ENCODE measurements at places on chromosomes 1 and 21.

GRCh38 chr1:145710291-145711027, 3.3 kb upstream of the PDZK1 start:
- H3K27me3 ChIP-seq: no peaks in the 10 kb centered on the region
- no peak overlapping the region for H3K27ac ChIP-seq
- no peak overlapping the region for H3K4me3 ChIP-seq
- no peaks in the 10 kb centered on the region for H3K36me3 ChIP-seq

DNA sequence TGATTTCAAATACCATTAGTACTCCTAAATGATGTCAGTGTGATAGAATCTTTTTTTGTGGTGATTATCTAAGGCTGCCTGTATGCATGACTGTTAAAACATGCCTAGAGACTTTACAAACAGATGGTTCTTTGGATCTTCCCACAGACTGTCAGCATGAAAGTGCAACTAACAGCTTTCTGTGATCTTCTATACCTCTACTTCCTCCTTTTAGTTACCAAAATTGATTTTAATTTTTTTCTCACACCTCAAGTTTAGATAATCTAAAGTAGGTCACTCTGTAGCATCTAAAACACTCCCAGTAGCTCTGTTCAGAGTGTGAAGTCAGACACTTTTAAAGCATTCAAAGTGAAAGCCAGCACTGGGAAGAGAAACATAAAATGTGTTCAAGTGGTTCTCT, 534.5 kb downstream of the PTPRC start:
- H3K27ac ChIP-seq: no peak overlapping the region
- H3K4me1 ChIP-seq: no peaks in the 10 kb centered on the region
- peak; percentile 40 for DNase-seq
- no peaks in the 10 kb centered on the region for H3K36me3 ChIP-seq

DNA sequence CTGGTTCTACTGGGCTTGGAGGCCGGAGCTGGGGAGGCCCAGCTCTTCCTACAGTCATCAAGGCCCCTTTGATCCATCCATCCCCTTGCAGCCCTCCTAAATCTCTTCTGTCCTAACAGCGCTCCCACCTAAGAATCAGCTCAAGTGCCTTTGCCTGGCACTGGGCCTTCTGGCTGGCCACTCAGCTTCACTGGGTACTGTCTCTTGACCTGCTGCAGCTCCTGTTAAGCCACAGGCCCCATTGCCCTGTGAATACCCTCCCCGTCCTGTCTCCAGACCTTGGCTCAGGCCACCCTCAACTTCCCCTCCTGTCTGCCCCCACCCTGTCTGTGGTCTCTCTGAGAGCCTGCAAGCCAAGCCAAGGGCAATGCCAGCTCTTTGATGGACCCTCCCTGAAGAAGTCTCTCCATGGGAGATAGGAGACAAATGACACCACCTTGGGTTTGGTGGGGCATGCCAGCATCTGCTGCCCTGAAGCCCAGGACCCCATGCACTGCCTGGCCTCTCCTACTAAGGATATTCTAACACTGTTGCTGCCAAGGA, 27.3 kb downstream of the FAM151A start:
- no peak overlapping the region for H3K27ac ChIP-seq
- H3K4me1 ChIP-seq: no peaks in the 10 kb centered on the region
- DNase-seq: no peak
- H3K36me3 ChIP-seq: no peaks in the 10 kb centered on the region
- no peak overlapping the region for H3K4me3 ChIP-seq

GRCh38 chr1:43878440-43878839, 55.2 kb upstream of the ARTN start:
- no peak overlapping the region for H3K27ac ChIP-seq
- no peaks in the 10 kb centered on the region for H3K36me3 ChIP-seq
- peak; percentile 35 for DNase-seq
- no peak overlapping the region for H3K4me3 ChIP-seq
- peaks cover 22% of the 10 kb centered on the region for H3K4me1 ChIP-seq

DNA sequence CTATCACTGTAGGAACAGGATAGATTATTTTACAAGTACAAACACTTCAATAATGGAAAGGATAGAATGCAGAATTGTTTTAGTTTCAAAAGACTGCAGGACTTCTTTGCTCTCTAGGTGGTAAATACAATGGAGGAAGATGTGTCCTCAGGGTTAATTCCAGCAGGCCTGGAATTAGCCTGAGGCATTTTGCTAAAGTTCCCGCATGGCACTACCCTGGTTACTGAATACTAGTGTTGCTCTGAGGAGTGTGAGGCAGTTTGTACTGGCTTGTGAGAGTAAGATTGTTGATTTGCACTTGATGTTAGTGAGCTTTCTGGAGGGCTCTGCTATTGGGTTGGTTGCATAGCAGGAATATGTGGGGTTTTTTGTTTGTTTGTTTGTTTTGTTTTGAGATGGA, 61.4 kb downstream of the FASLG start:
- H3K4me1 ChIP-seq: no peaks in the 10 kb centered on the region
- H3K27ac ChIP-seq: no peak overlapping the region
- no peak for DNase-seq
- no peak overlapping the region for H3K4me3 ChIP-seq
- H3K36me3 ChIP-seq: no peaks in the 10 kb centered on the region
- H3K27me3 ChIP-seq: no peaks in the 10 kb centered on the region

DNA sequence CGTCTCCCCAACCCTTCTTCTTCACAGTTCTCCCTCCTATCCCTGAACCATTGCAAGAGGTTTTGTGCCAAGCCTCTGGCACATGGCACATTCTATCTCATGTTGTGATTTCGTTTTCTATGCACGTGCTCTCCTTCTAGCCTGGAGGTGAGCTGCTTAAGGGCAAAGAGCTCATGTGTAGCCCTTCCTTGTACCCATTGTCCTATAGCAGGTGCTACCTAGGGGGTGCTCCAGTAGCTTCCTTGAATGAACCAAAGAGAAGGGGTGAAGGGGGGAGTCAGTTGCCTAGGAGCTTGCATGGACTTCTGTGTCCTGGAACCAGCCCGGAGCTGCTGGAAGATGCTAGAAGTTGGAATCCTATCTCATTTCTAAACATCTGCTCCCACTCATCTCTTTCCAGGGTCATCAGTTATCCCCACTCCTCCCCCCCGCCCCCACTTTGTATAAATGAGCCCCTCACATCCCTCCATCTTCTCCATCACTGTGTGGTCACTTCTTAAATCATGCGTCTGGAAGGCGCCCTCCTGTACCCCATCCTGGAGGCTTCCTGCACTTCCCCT, 535 bp upstream of the DISC1 start:
- no peak for DNase-seq
- peak overlapping the region; percentile 80 for H3K4me3 ChIP-seq
- no peaks in the 10 kb centered on the region for H3K27me3 ChIP-seq
- H3K4me1 ChIP-seq: peaks cover 20% of the 10 kb centered on the region
- no peak overlapping the region for H3K27ac ChIP-seq
- H3K36me3 ChIP-seq: no peaks in the 10 kb centered on the region

GRCh38 chr1:235901461-235901860, 34.8 kb upstream of the LYST start:
- no peaks in the 10 kb centered on the region for H3K36me3 ChIP-seq
- H3K27ac ChIP-seq: no peak overlapping the region
- no peaks in the 10 kb centered on the region for H3K27me3 ChIP-seq

GRCh38 chr1:199221371-199222150, 582.7 kb downstream of the PTPRC start:
- H3K27me3 ChIP-seq: 0 out of 2 replicates have a peak, but pooled peaks cover 5% of the 10 kb centered on the region
- H3K27ac ChIP-seq: no peak overlapping the region
- no peak overlapping the region for H3K4me3 ChIP-seq
- no peaks in the 10 kb centered on the region for H3K36me3 ChIP-seq
- no peak for DNase-seq
- H3K4me1 ChIP-seq: peaks cover 13% of the 10 kb centered on the region

GRCh38 chr1:46451948-46452930, 37.4 kb upstream of the DMBX1 start:
- no peaks in the 10 kb centered on the region for H3K36me3 ChIP-seq
- no peak overlapping the region for H3K27ac ChIP-seq
- no peaks in the 10 kb centered on the region for H3K4me1 ChIP-seq
- no peak overlapping the region for H3K4me3 ChIP-seq
- peaks cover 48% of the 10 kb centered on the region for H3K27me3 ChIP-seq
- no peak for DNase-seq

- no peak for DNase-seq
- H3K36me3 ChIP-seq: peaks cover 98% of the 10 kb centered on the region
- H3K4me3 ChIP-seq: no peak overlapping the region
- no peaks in the 10 kb centered on the region for H3K27me3 ChIP-seq
- H3K27ac ChIP-seq: no peak overlapping the region
Measured at GRCh38 chr1:92839442-92839841, 7.6 kb downstream of the RPL5 start.

Data from GM23248 (cell line).